ENCODE measurements at places on chromosomes 12 and 14. TPM values are rescaled to one million over a fixed set of nuclear protein-coding genes. Genes with fewer than 3 reads are reported as not detected.

- peak; percentile 88 for ATAC-seq
Measured at GRCh38 chr12:123120452-123121166, 30.3 kb downstream of the PITPNM2 start.

DNA sequence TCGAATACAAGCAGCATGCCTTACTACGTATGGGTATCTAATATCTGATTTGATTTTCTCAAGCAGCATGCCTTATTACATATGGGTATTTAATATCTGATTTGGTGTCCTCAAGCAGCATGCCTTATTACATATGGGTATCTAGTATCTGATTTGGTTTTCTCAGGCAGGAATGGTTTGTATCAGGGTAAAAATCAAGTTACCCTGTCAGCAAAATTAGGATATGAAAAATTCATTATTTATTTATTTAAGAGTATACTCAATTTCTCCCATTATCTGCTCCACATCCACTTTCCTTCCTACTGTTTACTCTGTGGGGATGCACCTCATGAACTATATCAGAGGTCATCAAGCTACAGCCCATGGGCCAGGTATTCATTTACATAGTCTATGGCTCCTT, 21.9 kb downstream of the ZNF891 start:
- ATAC-seq: no peak

GRCh38 chr12:106080791-106081170, 58.0 kb downstream of the NUAK1 start:
- ATAC-seq: no peak

GRCh38 chr14:57753821-57754220, 112.1 kb downstream of the SLC35F4 start:
- no peak for ATAC-seq

GRCh38 chr12:93020631-93021597, 91.8 kb upstream of the EEA1 start:
- no peak for ATAC-seq

DNA sequence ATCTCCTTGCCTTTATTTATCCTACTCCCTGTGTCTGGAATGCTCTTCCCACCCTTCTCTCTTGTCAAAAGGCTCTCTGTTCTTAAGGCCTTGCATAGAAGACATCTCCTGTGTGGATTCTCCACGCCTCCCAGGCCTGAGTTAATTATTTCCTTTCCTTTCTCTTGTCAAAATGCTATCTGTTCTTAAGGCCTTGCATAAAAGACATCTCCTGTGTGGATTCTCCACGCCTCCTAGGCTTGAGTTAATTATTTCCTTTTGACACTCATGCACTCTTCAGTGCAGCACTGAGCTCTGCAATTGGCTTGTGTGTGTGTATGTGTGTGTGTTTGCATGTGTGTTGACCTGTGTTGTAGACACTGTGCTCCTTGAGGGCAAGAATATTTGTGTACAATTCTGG, 52.1 kb upstream of the DCD start:
- ATAC-seq: no peak

DNA sequence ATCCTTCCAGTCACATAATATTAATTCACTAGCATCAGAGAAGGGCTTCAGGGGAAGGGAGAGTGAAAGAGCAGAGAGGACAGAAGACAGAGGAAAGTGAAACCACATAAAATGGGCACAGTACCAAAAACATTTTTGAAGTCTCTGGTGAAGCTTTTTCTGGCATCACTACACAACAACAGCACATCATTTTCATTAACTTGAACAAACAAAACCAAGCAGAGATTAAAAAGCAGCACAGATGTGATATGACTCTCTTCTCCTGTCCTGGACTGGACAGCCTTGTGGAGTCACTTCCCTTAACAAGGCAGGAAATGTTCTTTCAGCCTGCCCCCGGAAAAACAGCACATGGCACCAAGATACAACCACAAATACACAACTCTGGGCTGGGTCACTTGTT, 112.0 kb downstream of the TSPAN8 start:
- no peak for ATAC-seq

GRCh38 chr12:32455607-32456071, 56.3 kb downstream of the FGD4 start:
- ATAC-seq: no peak

DNA sequence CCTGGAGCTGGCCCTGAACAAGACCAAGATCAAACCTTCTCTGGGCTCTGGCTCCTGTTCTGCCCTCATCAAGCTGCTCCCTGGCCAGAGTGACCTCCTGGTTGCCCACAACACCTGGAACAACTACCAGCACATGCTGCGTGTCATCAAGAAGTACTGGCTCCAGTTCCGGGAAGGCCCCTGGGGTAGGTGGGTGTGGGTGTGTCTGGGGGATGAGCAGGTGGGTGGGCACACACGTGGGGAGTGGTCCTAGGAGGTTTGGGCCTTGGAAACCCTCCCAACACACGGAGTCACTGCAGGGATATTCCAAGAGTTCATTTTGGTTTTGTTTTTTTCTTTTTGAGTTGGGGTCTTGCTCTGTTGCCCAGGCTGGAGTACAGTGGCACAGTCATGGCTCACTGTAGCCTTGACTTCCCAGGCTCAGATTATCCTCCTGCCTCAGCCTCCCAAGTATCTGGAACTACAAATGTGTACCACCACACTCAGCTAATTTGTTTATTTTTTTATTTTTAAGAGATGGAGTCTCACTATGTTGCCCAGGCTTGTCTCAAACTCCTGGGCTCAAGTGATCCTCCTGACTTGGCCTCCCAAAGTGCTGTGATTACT, 16.5 kb downstream of the PLBD2 start:
- no peak for ATAC-seq

GRCh38 chr12:87270919-87271318, 758.3 kb downstream of the C12orf50 start:
- ATAC-seq: no peak

GRCh38 chr14:50410921-50411320, 14.2 kb upstream of the CDKL1 start:
- ATAC-seq: no peak

Gene MYO1A
- total RNA-seq: 5.1 TPM

GRCh38 chr14:101506926-101507835, 54.1 kb upstream of the DIO3 start:
- no peak for ATAC-seq

- peak; percentile 83 for ATAC-seq
Measured at GRCh38 chr14:30994681-30995620, 30.5 kb upstream of the AP4S1 start.

DNA sequence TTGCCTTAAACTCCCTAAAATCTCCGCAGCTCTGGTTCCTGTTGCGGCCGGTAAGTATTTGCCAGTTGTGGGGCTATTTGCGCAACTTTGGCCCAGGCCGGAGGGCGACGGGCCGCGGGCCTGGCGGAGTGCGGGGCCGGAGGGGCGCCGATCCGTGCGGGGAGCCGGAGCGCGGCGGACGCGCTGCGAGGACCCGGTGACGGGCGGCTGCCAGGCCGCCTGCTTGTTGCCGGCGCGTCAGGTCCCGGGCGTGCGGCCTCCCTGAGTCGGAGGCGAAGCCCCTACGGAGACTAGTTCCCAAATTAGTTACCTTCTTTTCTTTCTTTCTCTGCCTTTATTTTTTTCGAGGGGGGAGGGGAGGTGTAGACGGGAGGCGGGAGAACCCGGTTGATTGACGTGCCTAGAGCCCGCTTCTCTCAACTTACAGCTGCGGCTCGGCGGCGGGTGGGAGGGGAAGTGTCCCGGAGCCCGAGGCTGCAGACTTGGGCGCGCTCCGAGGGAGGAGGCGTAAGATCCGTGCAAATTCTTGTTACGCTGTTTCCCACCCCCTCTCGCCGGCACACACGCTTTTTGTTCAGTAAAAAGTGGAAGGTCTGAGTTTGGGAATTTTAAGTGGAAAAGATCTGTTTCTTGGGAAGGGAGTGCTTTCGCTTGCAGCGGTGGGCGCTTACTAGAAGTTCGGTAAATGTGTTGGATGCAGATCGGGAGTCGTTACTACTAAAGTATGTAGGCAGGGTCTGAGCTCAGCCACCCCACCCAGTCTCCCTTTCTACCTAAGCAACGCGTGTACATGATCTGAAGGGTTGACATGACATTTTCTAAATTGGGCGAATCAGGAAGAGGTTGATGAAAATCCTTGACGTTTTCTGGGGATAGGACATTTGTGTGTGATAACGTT, 576 bp downstream of the ZBTB1 start:
- ATAC-seq: peak; percentile 40

Gene CLEC4A
- total RNA-seq: 2.6 TPM

Gene PSMB5
- 85.8 TPM for total RNA-seq

Gene NPC2
- total RNA-seq: 37.2 TPM

- no peak for ATAC-seq
Measured at GRCh38 chr14:96895658-96896271, 98.6 kb downstream of the VRK1 start.

DNA sequence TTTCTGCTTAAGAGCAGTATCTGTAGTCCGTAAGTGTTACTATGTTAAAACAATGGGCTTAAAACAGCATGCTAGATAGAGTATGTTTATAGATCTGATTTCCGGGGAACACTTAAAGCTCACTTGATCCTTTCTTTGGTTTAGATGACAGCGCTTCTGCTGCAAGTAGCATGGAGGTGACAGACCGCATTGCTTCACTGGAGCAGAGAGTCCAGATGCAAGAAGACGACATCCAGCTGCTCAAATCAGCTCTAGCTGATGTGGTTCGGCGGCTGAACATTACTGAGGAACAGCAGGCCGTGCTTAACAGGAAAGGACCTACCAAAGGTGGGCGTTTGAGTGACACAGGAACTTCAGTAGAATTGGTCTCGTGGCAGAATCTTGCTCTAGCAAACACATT, 57.5 kb downstream of the EML1 start:
- no peak for ATAC-seq

Gene HSPB8
- total RNA-seq: not detected

Gene ZDHHC22
- total RNA-seq: not detected
